ENCODE measurements at places on chromosomes 6 and 20.

DNA sequence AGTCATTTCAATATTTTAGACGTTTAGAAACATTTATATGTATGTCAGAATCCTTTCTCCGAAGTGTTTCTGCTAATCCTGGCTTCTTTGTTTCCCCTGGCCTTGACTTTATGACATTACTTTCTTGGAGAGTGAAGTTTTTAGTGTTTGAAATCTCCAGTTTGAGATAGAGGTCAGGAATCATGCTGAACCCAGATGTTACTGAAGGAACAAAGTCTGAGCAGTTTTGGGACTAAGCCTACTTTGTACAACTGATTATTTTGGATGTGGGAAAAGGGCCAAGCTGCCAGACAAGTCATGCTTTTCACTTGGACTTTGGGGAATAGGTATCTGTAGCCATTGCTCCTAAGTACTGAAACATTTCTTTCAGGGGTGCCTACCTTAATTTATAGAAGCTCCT, 2.3 kb downstream of the RNF144B start:
- DNase-seq, result no peak

DNA sequence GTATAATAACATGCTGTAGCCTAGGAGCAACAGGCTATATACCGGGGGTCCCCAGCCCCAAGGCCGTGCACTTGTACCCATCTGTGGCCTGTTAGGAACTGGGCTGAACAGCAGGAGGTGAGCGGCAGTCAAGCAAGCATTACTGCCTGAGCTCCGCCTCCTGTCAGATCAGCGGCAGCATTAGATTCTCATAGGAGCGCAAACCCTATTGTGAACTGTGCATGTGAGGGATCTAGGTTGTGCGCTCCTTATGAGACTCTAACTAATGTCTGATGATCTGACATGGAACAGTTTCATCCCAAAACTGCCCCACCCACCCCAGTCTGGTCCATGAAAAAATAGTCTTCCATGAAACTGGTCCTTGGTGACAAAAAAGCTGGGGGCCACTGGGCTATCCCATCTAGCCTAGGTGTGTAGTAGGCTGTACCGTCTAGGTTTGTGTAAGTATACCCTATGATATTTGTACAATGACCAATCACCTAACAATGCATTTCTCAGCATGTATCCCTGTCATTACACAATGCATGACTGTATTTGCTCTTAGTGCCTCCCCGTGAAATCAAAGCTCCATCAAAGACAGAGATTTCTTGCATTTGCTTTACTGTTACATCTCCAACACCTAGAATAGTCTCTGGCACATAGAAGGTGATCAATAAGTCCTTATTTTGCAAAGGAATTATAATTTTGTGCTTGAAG, 30.8 kb downstream of the NHSL1 start:
- no peak for DNase-seq

- DNase-seq, result no peak
Observed at GRCh38 chr20:43009532-43009931, 180.2 kb downstream of the PTPRT start.

GRCh38 chr20:50571466-50571865, 61.3 kb downstream of the PTPN1 start:
- DNase-seq, result no peak

DNA sequence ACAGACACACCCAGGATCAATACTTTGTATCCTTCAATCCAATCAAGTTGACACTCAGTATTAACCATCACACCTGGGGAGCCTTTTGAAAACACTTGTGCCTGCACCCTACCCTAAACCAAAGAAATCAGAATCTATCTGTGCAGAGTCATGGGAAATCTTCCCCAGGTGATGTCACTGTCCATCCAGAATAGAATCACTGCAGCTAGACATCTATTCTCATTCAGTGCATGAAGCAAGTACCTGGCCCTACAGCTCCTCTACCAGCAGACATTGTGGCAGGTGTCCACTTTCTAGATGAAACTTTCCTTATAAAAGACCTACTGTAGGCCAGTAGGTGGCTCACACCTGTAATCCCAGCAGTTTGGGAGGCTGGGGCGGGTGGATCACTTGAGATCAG, 262.4 kb upstream of the MARCKS start:
- no peak for DNase-seq

- no peak for DNase-seq
Observed at GRCh38 chr6:76481101-76481500, 408.6 kb upstream of the IMPG1 start.

GRCh38 chr6:56037601-56038000, 162.2 kb upstream of the BMP5 start:
- no peak for DNase-seq

GRCh38 chr6:35068206-35068605, 72.9 kb downstream of the TCP11 start:
- no peak for DNase-seq

DNA sequence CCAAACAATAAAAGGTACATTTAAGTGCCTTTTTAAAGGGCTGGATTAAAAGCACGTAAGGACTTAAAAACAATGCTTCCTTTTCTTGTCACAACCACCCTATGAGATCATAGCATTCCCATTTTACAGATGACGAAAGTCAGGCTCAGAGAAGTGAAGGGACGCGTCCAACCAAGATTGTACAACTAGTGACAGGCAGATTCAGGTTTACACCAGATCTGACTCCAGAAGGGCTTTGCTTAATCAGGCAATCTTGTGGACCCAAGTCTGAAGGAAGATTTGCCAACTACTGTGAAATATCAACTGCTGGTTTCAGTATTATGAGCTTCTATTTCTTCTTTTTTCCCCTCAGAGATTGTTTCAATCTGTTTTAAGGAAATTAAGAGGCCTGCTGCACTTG, 877 bp downstream of the ENPP4 start:
- no peak for DNase-seq

GRCh38 chr6:129733290-129733689, 23.3 kb upstream of the ARHGAP18 start:
- DNase-seq, result no peak

DNA sequence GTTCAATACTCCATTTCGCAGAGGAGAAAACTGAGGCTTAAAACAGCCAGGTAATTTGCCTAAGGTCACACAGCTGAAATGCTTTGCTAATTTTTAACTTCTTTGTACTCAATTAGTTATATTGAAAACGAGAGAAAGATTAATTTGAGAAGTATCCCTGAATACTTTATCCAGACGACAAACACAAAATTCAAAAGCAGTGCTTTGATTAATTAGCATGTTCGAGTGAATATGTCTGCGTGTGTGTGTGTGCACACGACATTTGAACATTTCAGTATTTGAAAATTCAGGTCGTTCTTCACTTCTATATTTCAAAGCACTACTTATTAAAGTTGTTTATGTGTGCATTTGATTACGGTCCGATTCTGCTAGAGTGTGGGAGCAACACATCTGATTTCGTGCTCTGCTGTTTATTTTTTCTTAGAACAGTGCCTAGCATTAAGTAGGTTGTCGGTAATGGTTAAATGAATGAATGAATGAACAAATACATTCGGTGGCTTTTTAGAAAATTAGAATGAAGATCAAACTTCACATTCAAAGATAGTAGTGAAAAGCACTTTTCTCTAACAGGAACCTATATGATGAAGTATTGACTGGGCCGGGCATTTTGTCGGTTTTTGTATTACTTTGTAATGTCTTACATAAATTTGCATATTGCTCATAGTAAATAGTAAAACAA, 36.9 kb upstream of the SYNCRIP start:
- DNase-seq, result no peak

GRCh38 chr6:99002831-99003230, 55.1 kb upstream of the FBXL4 start:
- DNase-seq, result no peak

- no peak for DNase-seq
Observed at GRCh38 chr6:77368660-77369313, 94.5 kb downstream of the HTR1B start.

GRCh38 chr6:141848029-141848890, 284.5 kb upstream of the GJE1 start:
- DNase-seq, result no peak

DNA sequence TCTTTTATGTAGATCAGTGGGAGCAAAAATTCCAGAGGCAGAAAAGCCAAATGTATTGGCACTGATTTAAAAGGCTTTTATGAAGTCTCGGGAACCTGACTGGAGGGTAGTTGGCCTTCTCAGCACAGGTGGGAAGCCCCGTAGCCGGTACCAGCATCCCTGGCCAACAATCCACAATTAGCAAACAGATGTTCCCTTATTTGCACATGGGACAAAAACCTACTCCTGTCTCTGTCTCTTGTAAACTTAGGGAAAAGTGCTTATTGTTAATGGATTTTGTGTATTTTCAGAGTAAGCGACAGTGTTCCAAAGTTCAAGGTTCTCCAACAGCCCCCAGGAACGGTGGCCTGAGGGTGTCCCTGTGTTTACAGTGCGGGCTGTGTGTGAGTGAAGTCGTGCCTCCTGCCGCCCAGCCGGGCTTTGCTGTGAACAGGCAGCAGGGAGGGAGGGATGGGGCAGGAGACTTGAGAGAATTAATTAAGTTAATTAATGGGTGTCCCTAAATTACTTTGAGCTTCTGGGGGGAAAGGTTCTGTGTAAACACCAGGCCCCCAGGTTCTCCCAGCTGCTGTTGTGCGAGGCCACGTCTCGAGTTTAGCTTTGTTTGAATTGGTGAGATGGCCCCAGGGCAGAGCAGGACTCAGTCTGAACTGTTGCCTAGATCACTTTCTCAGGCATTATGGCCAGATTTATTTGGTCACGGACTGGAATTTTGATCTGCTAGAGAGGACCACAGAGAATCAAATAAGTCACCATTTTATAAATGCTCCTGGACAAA, 3.9 kb downstream of the SYNJ2 start:
- DNase-seq, result no peak

DNA sequence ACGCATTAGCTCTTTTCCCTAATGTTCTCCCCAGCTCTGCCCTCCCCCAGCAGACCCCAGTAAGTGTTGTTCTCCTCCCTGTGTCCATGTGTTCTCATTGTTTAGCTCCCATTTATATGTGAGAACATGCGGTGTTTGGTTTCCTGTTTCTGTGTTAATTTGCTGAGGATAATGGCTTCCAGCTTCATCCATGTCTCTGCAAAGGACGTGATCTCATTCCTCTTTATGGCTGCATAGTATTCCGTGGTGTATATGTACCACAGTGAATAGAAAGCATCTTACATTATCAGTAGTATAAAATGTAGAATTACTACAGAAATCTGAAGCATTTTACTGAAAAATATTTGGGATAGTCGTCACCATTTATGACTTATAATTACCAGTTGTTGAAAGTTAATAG, 21.8 kb downstream of the HLA-DRA start:
- DNase-seq, result no peak

DNA sequence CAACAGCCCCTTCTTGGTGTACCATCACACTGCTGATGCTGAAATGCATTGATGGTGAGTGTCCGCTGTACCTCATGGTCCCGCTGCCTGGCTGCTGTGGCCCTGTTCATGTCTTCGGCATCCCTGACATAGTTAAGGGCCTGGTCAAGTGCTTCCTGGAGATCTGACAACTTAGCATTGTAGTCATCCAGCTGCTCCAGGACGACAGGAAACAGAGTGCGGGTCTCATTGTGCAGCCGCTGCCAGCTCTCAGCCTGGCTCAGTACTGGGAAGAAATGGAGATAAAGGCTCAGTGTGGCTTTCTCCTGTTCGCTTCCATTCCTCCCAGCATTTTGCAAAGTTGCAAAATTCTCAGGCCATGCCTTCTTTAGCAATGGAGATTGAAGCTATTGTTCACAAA, 81.8 kb downstream of the LAMA4 start:
- DNase-seq, result no peak

DNA sequence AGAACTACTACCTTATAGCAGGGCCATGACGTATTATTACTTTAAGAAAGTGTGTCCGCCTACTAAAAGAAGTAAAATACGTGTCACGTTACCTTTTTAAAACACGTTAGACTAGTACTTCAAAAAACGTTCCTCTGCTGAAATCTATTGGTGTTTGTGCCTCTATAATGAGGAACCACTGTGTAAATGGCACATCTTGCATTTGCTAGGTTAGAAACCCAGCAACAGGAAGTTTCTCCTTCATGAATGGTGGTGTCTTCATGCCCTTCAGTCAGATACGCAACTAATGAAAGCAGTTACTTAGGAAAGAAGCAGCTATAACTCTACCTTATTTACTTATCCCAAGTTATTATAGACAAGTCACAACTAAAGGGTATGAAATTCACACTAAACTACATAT, 343.5 kb downstream of the RNGTT start:
- DNase-seq, result no peak

DNA sequence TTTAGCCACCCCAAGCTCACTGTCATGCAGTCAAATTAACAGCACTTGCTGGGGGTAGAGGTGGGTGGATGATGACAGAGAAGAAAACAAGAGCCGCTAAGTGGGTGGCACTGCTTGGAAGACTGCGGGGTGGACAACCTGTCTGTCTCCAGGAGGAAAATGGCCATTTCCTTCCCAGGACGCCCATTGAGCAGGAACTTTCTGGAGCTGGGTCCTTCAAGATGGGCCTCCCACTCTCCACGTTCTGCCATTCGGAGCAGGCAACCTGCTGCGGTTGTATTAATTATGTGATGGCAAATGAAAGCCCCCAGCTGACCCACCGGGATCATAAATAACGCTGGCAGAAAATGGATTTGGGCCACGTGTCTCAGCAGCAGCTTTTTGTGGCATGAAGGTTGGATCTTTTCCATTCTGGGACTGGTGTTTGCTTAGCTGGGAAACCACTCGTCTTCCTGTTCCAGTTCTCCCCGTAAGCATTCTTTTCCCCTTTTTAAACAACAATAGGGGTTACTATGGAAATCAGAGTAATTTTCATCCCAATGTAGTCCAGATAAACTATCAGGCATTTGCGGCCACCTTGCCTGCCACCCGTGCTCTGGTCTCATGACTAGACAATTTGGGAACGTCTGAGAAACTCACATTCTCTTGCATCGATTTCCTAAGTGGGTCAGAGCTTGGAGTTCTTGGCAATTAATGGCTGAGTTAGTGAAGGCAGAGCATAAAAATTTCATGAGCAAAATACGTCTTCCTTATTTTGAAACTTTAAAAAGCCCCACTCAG, 215.5 kb downstream of the ANKRD60 start:
- DNase-seq, result no peak

- no peak for DNase-seq
Observed at GRCh38 chr6:65505736-65506135, 201.3 kb downstream of the EYS start.

DNA sequence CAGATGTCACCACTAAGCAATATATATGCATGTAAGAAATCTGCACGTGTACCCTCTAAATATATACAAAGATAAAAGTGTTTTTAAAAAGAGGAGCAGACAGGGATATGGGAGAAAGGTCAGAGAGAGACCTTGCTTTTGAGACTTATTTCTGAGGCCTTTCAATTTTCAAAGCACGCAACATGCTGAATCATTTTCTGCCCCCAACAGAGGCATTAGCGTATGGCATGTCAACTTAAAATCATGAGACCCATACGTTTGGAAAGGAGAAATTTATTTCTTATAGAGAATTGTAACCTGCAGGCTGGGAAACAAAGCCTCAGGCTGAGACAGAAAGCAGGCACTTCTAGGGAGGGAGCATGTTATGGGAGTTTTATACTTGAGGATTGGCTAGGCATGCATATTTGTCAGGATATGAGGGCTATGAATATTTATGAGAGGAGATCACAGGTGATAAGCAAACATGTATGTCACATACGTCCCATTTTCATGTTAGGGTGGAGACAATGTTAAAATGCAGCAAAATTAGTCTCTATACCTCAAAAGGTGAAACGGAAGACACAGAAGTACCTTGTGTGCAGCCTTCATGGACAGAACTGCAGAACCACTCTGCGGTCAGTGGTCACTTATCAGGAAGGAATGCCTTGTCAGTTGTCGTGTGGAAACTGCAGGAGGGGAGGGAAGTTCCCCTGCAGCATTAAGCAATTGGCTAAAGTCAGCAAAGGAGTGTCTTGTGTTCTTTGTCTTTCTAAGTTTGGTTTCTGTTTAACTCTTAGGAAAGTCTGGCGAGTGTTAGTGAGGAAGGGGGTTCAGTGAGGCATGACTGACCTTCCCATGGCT, 6.3 kb upstream of the GABRR2 start:
- no peak for DNase-seq
